GM23338 (cell line): ENCODE measurements at places on chromosomes 5 and 9.

GRCh38 chr5:61322738-61323725 is 9.0 kb upstream of the ZSWIM6 start:
- DNase-seq = peak; percentile 5

DNA sequence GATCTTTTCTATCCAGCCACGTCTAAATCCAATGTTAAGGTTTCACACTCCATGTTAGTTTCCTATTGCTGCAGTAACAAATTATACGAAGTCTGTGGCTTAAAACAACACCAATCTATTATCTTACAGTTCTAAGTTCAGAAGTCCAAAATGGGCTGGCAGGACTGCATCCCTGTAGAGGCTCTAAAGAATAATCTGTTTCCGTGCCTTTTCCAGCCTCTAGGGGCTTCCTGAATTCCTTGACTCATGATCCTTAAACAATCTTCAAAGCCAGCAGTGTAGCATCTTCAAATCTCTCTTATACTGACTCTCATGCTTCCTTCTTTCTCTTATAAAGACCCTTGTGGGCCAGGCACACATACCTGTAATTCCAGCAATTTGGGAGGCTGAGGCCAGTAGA is 6.8 kb downstream of the PLGRKT start:
- peak; percentile 30 for DNase-seq

GRCh38 chr5:143397302-143398052 is 6.0 kb downstream of the NR3C1 start:
- DNase-seq = no peak

DNA sequence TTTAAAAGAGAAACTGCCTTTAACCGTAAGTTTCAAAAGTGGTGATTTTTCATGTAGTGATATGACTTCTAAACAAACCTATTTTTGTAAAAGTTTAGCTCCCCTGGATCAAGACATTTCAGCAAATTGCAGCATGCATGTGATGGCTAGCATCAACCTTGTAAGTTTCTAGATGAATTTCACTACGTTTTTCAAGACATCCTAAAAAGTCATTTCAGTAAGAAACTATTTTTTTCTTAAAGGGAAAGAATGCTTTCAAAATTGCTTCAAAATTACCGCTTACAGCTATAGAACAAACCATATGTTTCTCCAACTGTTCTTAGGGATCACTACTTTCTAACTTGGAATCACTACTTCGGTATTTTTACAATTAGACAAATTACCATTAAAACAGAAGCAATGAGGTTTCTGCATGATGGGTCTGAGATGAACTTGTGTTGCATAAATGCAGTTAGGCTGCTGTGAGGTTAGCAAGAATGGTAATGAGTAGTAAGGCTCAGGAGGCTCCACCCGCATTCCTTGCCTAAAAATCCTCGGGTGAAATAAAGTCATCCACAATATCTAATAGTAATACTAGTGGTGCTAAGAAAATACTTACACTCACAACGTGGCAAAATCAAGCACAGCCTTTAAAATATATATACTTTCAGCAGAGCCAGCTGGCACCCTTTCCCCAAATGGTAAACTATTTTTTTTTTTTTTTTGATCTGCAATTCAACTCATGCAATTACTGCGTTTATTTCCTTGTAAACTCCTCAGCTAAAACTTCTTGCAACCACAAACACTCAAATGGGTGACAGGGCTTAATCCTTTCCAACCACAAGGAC is 53.8 kb downstream of the CDC14B start:
- peak; percentile 48 for DNase-seq

DNA sequence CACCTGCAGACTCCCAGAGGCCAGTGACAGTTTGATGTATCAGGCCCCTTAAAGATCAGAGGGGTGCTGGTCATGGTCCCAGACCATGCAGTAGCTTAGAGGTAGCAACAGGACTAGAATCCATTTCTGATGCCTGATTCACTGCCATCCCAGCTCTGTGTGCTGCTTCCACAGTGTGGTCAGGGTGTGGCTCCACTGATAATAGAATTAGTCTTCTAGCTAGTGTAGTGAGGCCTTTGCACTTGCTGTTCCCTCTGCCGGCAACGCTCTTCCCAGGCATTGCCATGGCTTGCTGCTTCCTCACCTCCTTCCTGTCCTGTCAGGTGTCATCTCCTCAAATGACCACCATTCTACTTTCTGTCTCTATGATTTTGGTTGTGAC is 15.8 kb downstream of the PPARGC1B start:
- no peak for DNase-seq

DNA sequence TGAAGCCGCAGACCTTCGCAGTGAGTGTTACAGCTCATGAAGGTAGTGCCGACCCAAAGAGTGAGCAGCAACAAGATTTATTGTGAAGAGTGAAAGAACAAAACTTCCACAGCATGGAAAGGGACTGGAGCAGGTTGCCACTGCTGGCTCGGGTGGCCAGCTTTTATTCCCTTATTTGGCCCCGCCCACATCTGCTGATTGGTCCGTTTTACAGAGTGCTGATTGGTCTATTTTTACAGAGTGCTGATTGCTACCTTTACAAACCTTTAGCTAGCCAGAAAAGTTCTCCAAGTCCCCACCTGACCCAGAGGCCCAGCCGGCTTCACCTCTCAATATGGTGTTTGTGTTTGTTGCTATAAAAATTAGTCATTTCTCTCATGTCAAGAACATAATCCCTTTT is 49.7 kb downstream of the RECK start:
- no peak for DNase-seq

- DNase-seq = peak; percentile 13
Observed at GRCh38 chr5:176994460-176995121, 12.0 kb downstream of the UIMC1 start.

GRCh38 chr5:148976569-148977381 is 86.1 kb downstream of the SH3TC2 start:
- DNase-seq = peak; percentile 32

DNA sequence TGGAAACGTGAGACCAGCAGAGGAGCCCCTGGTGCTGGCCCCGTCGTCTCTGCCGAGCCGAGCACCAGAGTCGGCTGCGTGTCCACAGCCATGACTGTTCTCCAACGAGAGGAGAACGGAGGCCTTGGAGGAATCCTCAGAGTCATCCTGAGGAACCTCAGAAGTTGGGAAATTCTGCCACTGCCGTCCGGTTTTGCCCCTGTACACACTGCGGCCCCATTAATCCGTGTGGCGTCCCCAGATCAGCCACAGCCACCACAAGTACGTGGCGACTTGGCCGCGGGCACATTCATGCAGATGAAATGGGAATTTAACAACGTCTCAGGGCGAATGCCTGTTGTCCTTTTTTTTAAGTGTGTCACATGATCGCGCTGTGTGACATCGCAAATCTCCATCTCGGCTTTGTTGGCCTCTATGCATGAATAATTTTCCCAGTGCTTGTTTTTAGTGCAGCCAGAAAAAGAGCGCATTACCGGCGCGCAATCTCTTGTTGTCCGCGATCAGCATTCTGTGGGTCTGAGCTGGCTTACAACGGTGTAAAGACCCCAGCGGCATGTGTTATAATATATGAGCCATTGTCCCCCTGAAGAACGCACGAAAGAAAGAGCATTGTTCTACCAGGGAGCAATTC is 323.0 kb upstream of the IRX4 start:
- no peak for DNase-seq

DNA sequence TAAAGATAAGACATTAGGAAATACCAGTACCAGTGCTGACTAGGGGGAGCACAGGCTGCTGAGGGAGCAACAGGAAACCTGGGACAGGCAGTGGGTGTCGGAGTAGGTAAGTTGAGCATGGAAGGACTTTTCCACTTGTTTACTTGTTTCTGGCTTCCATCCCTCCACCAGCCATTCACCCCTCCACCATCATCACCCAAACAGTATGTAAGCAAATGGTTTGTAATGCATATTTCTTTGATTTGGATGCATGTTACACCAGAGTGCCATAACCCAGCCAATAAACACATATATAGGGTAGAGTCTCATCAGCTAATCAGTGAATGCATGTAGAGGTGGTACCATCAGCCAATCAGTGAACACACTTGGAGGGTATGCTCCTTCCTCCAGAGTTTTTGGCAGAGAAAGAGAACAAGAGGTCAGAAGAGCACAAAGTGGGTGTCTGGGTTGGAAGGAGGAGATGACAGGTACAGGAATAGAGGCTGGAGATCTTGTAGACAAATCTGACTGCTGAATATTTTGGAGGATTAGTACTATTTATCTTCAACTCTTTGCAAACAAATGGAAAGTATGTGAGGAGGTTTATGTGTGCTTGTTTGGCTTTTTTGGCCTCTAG is 37.7 kb upstream of the PDE8B start:
- no peak for DNase-seq

GRCh38 chr9:35102465-35102768 is 514 bp downstream of the STOML2 start:
- DNase-seq = peak; percentile 34

DNA sequence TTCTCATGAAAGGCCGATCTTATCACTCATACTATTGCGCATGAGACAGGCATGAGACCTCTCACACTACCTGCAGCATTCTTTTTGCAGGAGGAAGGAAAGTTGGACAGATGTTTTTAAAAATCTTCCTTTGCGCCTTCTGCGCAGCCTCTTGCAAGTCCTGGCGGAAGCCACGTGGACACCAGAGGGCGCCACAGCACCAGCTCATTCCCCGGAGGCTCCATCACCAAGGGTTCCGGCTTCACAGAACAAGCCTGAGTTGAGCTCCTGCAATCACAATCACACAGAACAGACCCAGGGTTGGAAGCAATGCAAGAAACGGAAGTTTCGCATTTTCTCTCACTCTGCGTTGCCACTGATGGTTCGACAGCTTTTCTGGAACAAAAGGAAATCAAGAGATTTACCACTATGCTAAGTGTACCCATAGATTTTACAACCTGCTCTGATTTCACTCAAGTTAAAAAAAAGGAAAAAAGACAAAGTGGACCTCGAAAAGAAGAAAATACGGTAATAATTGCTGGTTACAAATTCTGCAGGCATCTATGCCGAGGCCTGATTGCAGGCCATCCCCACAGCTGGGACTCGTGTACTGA is 304.7 kb upstream of the MSX2 start:
- DNase-seq = peak; percentile 96

GRCh38 chr5:175854231-175855040 is 16.9 kb upstream of the CPLX2 start:
- DNase-seq = no peak

- no peak for DNase-seq
Observed at GRCh38 chr9:119761812-119762211, 392.6 kb upstream of the BRINP1 start.

- no peak for DNase-seq
Observed at GRCh38 chr9:22682536-22682935, 235.9 kb downstream of the DMRTA1 start.

DNA sequence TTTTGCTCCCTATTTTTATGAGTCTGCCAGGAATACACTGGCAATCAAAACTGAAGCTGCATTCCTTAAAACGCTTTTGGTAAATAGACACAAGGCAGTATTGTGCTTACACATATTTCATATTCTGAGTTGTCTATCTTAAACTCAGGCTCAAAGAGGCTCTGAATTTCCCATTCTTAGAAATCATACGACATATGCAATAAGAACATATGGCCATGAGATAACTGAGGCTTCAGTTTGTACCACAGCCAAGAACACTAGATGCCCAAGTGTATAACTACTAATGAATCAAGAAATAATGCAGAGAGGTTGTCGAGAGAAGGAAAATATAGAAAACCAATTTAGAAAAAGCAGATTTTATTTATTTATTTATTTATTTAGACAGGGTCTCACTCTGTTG is 357.4 kb downstream of the NDUFS4 start:
- DNase-seq = no peak

DNA sequence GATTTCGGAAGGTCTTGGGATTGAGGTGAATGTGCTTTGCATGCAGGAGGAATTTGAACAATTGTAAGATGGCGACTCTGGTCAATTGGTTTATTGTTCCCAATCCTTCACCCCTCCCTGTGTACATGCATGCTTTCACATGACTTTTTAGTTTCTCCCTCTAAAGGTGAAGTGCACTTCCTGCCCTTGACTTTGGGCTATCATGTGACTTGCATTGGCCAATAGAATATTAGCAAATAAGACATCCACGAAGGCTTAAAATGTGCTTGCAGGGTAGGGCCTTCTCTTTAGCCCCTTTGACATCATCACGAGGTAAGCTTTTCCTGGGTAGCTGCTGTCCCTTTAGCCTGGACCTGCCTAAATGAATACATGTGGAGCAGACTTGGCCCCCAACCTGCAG is 8.1 kb upstream of the ZBTB43 start:
- DNase-seq = no peak

DNA sequence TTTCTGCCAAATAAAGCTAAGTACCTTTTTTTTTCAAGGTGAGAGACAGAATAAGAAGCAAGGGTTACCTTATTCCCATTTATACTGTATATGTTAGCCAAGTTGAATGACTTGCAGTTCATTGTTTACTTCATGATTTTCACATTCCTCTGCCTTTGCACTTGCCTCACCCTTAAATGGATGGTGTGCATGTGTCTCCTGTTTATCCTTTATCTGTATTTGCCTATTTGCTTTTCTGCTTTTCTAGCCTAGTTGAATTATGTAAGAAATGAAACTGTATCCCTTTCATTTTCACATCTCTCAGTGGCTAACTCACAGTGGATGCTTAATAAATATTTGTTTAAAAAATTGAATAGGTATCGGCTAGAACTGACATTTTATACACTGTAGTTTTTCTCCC is 200.8 kb upstream of the ST8SIA4 start:
- no peak for DNase-seq

DNA sequence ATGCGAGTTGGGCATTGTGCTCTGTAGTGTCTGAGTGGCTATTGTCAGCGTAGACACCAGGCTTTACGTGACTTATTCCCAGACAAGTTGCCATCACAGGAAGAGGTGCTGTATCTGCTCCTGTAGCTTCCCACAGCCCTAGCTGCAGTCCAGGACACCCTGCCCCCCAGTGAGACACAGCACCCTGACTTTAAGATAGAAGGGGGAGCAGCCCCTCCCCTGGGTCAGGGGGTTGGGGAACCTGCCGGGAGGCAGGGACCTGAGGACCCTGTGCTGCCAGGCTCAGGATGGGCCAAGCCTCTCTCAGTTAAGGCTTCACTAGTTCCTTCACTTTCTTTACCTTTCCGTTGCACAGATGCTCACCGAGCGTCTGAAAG is 75.4 kb downstream of the NEK6 start:
- no peak for DNase-seq

- no peak for DNase-seq
Observed at GRCh38 chr9:16410601-16411280, 459.7 kb downstream of the BNC2 start.

DNA sequence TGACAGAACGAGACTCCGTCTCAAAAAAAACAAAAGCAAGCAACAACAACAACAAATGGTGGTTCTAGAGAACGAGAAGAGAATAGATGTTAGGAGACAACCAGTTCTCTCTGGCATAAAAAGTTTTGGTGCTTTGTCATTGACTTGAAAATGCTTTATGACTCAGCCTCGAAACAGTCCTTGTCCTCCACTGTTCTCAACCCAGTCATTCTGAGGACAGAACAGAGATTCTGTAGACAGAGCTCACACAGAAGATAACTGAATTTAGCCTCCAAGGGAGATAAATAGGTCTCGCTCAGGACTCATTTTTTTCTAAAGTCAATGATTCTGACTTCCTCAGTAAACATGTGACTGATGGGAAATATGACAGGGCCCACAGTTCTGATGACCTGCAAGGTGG is 76.0 kb upstream of the FSTL4 start:
- DNase-seq = no peak
